ENCODE measurements at places on chromosomes 12 and 14.

- no peak for DNase-seq
These were observed 23.2 kb downstream of the TTC9 start for GRCh38 chr14:70664698-70665447.

DNA sequence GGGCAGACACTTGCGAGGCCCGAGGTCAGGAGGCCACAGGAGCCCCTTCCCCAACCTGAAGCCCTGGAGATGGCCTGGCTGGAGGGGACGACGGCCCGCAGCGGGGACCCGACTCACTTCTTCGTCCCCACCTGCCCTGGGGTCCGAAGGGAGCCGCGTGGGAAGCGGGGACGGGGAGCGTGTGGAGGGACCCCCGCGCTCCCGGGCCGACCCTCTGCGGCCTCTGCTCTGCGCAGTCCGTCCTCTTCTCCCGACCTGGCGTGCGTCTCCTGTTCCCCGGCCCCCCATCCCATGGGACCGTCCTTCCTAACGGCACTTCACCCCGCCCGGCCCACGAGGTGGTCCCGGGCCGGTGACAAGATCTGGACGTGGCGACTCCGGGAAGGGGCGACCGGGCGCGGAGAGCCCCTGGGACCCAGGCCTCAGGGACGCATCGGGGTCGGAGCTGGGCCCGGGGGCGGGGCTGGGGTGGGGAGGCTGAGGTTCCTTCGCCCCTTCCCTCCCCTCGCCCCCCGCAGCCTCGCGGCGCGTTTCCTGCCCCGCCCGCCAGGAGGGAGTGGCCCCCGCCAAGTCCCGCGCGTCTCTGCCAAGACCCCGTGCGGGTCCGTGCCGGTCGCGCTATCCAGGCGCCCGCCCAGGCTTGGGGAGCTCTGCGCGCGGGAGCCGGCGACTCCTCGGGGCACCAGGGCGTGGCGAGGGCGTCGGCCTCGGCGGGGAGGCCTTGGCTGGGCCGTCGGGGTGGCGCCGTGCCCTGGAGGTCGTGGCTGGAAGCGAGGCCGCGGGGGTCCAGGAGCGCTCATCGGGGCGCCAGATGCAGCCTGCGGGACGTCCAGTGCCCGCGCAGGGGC is 97.1 kb downstream of the TNFAIP2 start:
- DNase-seq: no peak

- DNase-seq: no peak
These were observed 84.6 kb upstream of the PTPRB start for GRCh38 chr12:70721656-70722357.

DNA sequence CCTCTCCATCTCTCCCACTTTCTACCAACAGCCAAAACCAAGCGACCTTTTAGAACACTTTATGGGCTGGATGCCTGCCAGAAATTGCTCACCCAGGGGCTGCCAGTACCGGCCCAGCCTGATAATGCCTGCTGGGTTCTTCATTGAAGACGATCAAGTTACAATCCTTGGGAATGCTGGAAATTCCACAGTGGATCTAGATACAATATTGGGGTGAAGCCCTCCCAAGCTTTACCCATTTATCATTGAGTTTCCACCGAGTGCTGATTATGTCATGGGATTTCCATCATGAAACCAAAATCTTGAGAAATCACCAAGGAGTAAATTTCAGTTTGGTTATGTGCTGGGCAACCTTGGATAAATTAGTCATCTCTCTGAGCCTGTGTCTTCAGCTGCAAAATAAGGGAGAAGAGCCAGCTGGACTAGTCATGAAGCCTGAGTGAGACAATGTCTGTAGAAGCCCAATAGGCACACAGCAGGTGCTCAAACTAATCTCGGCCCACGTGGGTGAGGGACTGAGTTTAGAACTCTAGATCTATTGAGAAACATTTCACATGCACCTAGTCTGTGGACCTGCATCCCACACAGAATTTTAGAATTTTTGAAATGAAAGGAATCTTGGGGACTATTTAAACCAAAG is 75.5 kb upstream of the CLMN start:
- no peak for DNase-seq

DNA sequence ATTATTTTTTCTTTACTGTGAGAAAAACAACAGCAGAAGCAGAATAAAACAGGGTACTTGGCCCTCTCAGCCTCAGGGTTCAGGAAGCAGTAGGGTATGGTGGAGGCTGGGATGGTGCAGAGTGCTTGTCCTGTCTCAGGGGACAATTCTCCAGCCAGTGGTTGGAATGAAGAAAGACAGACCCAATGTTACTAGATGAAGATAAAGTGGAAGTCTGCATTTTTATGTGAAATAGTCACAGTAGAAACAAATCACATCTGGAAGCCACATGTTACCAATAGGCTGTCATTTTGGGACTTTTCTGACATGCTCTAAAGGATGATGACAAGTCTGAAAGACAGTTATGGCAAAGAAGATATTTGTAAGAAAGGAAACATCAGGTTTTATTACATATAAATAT is 32.3 kb downstream of the PROX2 start:
- no peak for DNase-seq
